ENCODE measurements at places on chromosomes 1 and 21. TPM values are rescaled to one million over a fixed set of nuclear protein-coding genes. Genes with fewer than 3 reads are reported as not detected.

The B3GALT2 gene
- 105 TPM for total RNA-seq

The UTS2 gene
- total RNA-seq = not detected

The GRHL3 gene
- total RNA-seq = not detected

The ZBTB7B gene
- 0.94 TPM for total RNA-seq

The ITLN1 gene
- total RNA-seq = not detected

The MORC3 gene
- total RNA-seq = 124 TPM

The KPRP gene
- not detected for total RNA-seq

The HSD3B2 gene
- not detected for total RNA-seq

The AMY1A gene
- not detected for total RNA-seq

The GREM2 gene
- total RNA-seq = 5.0 TPM

The EPHA2 gene
- total RNA-seq = 1.9 TPM

The KCNT2 gene
- 49.8 TPM for total RNA-seq

The OLIG2 gene
- 18.2 TPM for total RNA-seq

The PAX7 gene
- not detected for total RNA-seq

The TFF3 gene
- total RNA-seq = not detected

The SELL gene
- total RNA-seq = 0.31 TPM

The C1orf116 gene
- under 0.01 TPM for total RNA-seq

The FLG2 gene
- not detected for total RNA-seq

The TDRD10 gene
- total RNA-seq = not detected

The SLC6A9 gene
- 5.9 TPM for total RNA-seq

The CD1D gene
- 0.94 TPM for total RNA-seq

The OSCP1 gene
- 23.5 TPM for total RNA-seq

The CTSS gene
- 4.4 TPM for total RNA-seq

The CYP4X1 gene
- total RNA-seq = 24.1 TPM

The HSD11B1 gene
- total RNA-seq = not detected

The PTPRC gene
- 3.8 TPM for total RNA-seq

The ZNHIT6 gene
- 16.9 TPM for total RNA-seq

The ALX3 gene
- not detected for total RNA-seq

The GBP7 gene
- not detected for total RNA-seq

The CZIB gene
- total RNA-seq = 61.3 TPM

The GPN2 gene
- total RNA-seq = 14.7 TPM

The SLC45A3 gene
- 3.8 TPM for total RNA-seq

The AADACL4 gene
- not detected for total RNA-seq

The NTNG1 gene
- 14.4 TPM for total RNA-seq

The PTPN22 gene
- 0.63 TPM for total RNA-seq

The LGALS8 gene
- 146 TPM for total RNA-seq

The PLPPR4 gene
- total RNA-seq = 158 TPM

The BSND gene
- not detected for total RNA-seq

Measured in parietal lobe (tissue), 2 donors.